ENCODE measurements at places on chromosomes 13 and 19.

- DNase-seq, result no peak
These were observed 13.0 kb upstream of the ALOX5AP start for GRCh38 chr13:30722361-30722760.

GRCh38 chr19:4547303-4548237, 7.7 kb upstream of the LRG1 start:
- DNase-seq, result no peak

DNA sequence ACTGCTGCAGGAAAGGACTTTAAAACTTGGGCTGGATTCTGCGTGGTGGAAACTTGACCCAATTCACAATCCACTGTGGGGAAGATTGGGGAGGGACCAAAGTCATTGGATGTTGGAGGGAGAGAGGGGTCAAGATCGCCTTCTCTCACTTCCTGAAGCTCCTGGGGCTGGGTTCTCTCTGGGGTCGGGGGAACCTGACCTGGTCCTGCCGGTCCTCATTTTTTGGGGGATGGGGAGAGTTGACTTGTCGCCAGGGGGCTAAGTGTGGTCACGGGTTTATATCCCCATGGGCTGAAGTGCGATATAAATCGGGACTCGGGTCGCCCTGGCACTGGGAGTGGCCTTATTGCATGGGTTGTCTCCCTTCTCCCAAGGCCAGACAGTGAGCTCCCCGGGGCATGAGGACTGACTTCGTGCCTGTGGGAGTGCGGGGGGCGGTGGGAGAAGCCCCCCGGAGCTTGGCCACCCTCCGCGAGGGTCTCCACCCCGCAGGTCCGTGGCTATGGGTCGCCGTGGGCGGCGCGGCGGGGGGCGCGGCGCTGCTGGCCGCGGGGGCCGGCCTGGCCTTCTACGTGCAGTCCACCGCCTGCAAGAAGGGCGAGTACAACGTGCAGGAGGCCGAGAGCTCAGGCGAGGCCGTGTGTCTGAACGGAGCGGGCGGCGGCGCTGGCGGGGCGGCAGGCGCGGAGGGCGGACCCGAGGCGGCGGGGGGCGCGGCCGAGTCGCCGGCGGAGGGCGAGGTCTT, 6.3 kb downstream of the ICAM5 start:
- no peak for DNase-seq

DNA sequence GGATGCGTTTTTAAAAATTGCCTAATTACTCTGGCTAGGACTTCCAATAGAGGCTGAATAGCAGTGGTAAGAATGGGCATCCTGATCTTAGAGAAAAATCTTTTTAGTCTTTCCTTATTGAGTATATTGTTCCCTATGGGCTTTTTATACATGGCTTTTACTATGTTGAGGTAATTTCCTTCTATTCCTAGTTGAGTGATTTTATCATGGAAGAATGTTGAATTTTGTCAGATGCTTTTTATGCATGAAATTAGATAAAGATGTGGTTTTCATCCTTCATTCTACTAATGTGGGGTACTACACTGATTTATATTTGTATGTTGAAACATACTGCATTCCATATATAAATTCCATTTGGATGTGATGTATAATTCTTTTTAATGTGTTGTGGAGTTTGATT, 2673.8 kb downstream of the PCDH9 start:
- DNase-seq, result no peak

DNA sequence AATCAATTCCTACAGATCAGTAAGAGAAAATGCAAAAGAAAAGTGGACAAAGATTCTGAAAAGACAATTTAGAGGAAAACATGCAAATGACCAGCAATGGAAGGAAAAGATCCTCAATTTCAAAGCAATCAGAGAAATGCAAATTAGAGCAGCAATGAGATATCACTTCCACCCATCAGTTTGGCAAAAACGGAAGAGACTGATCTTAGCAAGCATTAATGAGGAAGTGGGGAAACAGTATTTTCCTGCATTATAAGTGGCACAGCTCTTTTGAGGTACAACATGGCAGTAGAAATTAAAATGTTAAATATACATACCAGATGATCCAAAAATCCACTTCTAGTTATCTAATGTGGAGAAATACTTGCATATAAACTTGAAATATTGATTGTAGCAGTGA, 69.1 kb upstream of the SLC7A1 start:
- no peak for DNase-seq

DNA sequence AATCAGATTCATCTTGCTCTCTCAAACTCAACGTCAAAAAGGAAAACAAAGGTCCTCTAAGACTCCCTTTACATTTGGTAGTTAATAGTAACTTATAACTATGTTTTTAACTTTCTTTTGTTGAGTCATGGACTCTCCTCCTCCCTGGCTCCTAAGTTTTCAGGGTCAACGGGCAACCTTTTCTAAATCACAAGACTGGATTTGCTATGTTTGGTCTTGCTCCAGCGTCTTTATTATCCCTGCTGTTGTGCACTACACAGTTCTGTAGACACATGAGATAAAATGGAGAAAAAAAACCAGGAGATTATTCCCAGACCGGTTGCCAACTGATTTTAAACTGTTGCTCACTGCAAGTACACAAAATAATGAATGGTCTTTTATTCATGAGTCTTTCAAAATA, 1.9 kb upstream of the ITM2B start:
- no peak for DNase-seq

DNA sequence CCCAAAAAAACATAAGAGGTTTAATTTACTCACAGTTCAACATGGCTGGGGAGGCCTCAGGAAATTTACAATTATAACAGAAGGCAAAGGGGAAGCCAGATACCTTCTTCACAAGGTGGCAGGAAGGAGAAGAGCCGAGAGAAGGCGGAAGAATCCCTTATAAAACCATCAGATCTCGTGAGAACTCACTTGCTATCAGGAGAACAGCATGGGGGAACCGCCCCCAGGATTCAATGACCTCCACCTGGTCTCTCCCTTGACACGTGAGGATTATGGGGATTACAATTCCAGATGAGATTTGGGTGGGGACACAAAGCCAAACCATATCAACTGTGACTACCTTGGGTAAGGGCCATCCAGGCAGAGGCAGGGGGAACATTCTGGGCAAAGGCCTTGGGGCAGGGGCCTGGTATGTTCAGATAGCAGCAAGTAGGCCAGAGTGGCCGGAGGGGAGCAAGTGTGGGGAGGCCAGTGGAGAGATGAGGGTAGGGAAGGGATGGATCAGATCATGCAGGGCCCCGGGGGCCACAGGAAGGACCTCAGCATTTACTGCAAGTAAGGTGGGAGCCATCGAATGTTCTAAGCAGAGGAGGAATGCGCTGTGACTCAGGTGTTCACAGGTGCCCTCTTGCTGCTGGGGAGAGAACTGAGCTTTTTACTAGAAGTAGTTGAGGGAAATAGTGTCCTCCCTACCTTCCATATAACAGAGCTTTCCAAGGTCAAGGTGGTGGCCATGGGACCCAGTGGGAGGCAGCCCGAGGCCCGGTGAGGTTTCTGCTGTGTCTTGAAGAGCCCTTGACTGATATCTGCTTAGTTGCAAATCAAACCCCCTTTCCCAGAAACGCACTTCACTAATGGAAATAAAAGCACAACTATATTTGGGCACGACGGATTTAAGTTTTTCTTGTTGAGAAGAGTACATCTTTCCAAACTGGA, 18.0 kb downstream of the RAB3D start:
- no peak for DNase-seq

DNA sequence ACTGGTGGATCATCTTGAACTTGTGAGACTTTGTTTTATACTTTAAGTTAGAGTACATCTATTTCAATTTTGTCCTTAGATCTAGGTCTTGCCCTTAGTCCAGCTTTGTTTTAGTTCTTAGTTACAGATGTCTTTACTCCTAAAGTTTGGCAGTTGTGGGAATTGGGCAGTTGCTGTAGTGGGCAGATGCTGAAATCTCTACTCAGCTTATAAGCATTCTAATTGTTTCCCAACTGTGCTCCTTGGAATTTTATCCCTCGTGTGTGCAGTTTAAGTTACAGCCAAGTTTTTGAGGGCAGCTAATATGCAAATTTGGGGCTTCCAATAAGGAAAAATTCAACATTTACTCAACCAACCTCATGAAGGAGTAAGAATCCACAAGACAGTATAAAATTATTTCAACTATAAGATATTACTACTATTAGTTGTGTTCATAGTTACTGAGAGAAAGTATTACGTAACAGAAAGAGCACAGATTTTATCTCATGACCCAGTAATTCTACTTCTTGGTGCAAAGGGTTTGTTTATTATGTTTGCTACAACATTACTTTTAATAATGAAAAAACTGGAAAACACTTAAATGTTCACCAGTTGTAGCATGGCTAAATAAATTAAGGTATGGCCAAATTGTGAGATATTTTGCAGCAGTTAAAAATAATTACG, 32.9 kb downstream of the CCDC122 start:
- DNase-seq, result no peak

GRCh38 chr19:34323433-34324204, 41.4 kb upstream of the GPI start:
- no peak for DNase-seq

- no peak for DNase-seq
These were observed 20.0 kb upstream of the POSTN start for GRCh38 chr13:37618554-37618953.

DNA sequence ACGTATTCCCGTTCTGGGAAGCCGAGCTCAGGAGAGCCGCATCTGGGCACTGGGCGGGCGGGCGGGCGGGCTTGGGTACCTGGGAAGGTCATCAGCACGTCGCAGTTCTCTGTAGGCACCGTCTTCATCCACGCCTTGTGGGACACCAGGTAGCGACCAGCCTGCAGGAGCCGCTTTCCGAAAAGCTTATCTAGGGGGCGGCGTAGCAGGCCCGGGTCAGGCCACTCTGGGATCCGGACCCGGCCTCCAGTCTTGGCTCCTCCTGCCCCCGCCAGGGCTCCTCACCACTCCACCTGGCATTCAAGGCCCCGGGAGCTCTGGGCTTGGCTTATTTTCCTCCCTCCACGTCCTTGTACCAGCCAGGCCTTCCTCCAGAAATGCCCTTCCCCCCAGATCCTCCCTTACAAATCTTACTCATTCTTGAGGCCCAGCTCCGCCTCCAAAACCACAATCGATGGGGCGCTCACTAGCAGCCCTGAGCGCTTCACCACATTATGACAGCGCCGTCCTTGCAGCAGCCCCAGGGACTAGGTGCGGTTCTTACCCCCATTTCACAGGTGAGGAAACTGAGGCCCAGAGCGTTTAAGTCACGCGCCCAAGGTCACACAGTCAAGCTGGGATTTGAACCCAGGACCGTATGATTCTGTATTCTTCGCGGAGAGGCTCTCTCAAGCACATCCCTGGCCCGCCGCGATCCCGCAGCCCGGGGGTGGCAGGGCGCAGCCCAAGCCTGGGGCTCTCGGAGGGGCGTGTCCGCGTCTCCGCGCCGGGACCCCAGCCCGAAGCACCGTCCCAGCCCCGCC, 843 bp downstream of the ANO8 start:
- DNase-seq, result no peak

- DNase-seq, result no peak
These were observed 408.2 kb downstream of the TBC1D4 start for GRCh38 chr13:75073786-75074185.

DNA sequence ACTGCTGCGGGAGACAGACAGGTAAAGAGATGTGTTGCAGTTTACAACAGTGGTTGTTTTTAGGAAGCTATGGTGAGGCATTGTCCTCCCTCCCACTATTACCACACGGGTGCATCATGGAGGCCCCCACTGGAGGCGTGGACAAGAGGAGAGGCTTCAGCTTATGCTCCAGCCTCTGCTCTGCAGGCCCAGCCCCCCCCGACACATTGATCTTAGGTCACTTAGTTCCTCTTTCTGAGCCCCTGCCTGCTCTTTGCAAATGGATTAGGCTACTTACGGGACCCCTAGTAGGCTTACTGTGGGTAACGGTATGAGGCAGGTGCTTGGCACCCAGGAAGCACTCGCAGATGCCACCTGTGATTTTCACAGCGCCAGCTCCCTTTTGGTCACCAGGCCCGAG, 123.9 kb downstream of the SLC7A1 start:
- no peak for DNase-seq

DNA sequence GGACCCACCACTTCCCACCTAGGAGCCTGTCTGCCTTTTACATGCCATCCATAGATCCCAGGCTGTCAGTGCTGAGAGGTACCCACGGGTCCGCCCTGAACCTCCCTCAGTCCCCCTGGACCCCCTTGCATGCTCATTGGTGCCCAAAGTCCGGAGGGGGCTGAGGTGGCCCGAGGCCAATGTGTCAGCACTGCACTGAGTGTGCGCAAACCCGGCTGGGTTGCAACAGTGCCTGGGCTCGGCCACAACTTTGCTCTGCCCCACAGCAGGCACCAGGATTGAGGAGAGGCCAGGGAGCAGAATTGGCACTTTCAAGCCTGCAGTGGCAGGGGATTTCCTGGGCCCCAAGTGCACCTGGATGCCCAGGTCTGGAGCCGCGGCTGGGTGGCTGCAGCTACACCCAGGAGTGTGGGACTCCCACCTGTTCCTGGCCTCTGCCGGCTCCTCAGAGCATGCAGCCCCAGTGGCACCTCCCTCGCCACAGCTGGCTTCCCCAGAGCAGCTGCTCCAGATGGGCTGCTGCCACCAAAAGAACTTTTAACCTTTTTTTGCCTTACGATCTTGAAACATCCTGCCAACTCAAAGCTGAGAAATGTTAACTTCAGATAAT, 837.0 kb downstream of the SLITRK6 start:
- DNase-seq, result no peak

- DNase-seq, result no peak
These were observed 31.9 kb downstream of the CHST8 start for GRCh38 chr19:33653684-33654083.

DNA sequence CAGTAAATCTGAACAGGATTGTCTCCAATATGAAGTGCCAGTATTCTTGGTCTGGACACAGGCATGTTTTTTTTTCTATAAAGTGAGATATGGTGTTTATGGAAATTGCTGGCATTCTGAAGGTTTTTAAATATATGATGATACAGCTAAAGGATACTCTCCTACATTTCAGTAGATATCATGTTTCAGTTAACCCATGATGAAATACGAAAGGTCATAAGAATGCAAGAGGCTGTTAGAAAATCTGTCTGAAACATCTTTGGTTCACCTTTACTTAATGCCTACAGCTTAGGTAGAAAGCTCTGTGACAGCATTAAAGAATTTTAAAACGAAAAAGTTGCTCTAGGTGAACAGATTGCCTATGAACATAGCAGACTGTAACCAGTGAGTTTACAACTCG, 9.1 kb downstream of the FRY start:
- no peak for DNase-seq

GRCh38 chr19:13526552-13526951, 20.3 kb upstream of the CACNA1A start:
- DNase-seq, result no peak

DNA sequence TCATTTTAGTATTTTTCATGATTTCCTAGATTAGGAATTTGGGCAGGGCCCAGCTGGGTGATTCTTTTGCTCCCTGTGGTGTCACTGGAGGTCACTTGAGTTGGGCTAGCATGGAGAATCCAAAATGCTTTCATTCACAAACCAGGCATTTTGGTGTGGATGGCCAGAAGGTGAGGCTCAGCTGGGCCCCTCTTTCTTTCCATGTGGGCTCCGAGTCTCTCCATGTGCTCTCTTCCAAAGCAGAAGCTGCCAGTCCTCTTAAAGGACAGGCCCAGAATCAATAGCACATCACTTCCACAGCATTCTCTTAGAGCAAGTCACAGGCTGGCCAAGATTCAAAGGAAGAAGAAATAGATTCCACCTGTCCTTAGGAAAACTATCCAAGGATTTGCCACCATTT, 21.8 kb upstream of the IGLON5 start:
- no peak for DNase-seq

GRCh38 chr13:95228130-95228529, 73.1 kb downstream of the ABCC4 start:
- DNase-seq, result no peak
